Right lung (tissue), 10 donors: ENCODE measurements at places on chromosomes 5 and 9. TPM values are rescaled to one million over a fixed set of nuclear protein-coding genes. Genes with fewer than 3 reads are reported as not detected.
A peak's percentile ranks its signal among the peaks of the same experiment; 100 is the strongest.

Gene GDF9
- polyA plus RNA-seq, result 0.91 TPM

Gene LPAR1
- polyA plus RNA-seq, result 73.3 TPM

Gene FOXD4
- polyA plus RNA-seq, result 0.33 TPM

Gene FAM81B
- polyA plus RNA-seq, result 3.4 TPM

- DNase-seq, result no peak
Observed at GRCh38 chr9:114007991-114008666, 70.0 kb downstream of the AMBP start.

- peak; percentile 82 for DNase-seq
Observed at GRCh38 chr5:95861221-95861863, 38.8 kb upstream of the GLRX start.

- peak; percentile 65 for DNase-seq
Observed at GRCh38 chr9:4214486-4214885, 85.4 kb downstream of the GLIS3 start.

DNA sequence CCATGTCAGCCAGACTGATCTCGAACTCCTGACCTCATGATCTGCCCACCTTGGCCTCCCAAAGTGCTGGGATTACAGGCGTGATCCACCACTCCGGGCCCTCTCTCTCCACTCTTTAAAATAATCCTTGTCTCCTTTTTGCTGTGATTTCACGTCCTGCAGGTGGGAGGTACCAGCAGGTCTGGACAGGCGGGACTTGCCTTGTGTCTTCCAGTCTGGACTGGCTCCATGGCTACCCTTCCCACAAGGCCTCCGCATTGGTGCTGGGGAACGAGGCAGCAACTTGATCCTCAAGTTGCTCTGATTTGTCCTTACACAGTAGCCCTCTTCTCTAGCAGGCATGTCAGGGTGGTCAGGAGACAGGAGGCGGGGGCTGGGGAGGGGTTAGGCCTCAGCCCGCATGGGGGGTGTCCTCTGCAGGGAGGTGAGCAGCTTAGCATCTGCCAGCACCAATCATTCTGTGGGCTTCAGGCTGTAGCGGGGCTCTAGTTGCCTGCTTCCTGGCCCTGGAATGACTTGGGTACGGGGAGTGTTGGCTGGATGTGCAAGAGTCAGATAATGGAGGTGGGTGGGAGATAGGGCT is 54.3 kb downstream of the TENT4A start:
- DNase-seq, result no peak

GRCh38 chr5:115068239-115069086 is 101.2 kb downstream of the TRIM36 start:
- DNase-seq, result no peak

- DNase-seq, result no peak
Observed at GRCh38 chr9:2242831-2243330, 227.7 kb downstream of the SMARCA2 start.

- DNase-seq, result no peak
Observed at GRCh38 chr5:154262342-154262741, 71.8 kb downstream of the GALNT10 start.
